Gastrocnemius medialis (tissue), 4 donors: ENCODE measurements at places on chromosomes 12 and 14.

DNA sequence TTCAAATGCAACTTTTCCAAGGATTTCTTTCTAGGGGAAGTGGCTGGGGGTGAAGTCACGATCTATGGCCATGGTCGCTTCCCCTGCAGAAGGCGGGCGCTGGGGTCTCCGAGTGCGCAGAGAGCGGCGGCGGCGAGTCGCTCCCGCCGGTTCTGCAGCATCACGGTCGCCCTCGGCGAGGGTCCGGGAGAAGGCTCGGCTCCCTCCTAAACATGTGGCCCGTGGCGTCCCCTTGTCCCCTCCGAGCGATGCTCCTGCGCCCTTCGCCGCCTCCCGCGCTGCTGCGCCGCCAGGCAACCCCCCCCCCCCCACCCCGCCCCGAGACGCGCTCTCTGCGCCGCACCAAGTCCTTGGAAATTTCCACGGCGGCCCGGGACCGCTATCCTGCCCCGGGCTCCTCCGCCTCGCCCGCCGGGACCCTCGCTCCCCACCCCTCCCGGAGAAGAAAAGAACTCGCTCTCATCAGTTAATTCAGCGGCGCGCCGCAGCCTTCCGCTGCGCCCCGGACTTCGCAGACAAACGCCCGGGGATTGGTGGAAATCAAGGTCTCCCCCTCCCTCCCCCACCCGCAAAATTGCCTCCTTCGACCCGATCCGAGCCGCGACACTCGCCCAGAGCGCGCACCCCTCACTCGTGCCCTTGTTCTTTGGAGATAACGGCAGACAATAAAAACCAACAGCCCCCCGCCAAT lies at the start of gene ST8SIA1:
TSS of gene ST8SIA1 (minus strand) at position 298 of the 691 bp plus-strand sequence. CDS start 475 bp downstream, outside the sequence.
- peak within 1 kb of the TSS; percentile 61 for H3K4me3 ChIP-seq
- DNase-seq, result no peak

GRCh38 chr14:73712071-73712506 lies 2.1 kb downstream of the PNMA1 start:
- H3K4me3 ChIP-seq, result peak overlapping the region; percentile 81
- peaks cover 16% of the 10 kb centered on the region for H3K4me1 ChIP-seq
- no peak for DNase-seq
- no peaks in the 10 kb centered on the region for H3K27me3 ChIP-seq

DNA sequence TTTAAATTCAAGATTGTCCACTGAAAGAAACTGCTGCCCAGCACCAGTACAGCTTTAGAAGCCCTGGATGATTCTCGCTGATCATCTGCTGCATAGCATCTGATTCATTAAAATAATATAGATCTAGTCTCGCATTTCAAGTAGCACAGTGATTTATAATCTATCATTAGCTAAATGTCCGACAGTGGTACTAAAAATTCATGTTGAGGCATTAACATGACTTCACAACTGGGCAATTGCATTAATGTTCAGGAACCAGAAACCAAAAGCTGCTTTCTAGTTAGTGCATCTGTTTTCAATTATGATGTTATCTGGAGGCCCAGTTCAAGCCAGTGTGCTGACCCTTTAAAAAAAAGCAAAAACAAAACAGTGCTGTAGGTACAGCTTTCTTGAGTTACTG lies 1987.2 kb upstream of the SEL1L start:
- DNase-seq, result no peak
- H3K4me3 ChIP-seq, result no peak overlapping the region
- H3K27me3 ChIP-seq, result no peaks in the 10 kb centered on the region

GRCh38 chr12:4216187-4216927 lies 57.2 kb upstream of the CCND2 start:
- H3K36me3 ChIP-seq, result no peaks in the 10 kb centered on the region
- no peaks in the 10 kb centered on the region for H3K4me1 ChIP-seq
- no peak for DNase-seq
- no peak overlapping the region for H3K27ac ChIP-seq
- no peaks in the 10 kb centered on the region for H3K27me3 ChIP-seq
- no peak overlapping the region for H3K4me3 ChIP-seq

DNA sequence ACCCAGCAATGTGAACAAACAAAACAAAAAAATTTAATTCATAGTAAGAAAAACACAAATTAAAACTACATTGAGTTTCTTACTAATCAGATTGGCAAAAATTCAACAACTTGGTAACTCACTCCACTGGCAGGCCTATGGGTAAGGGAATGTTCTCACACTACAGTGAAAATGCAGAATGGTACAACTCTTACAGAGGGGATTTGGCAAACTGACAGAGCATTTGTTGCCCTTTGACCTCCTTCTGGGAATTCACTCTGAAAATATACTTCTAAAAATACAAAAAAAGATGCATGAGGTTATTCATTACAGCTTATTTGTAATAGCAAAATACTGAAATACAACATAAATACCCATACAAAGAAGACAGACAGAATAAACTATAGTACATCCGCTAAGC lies 32.8 kb downstream of the ABCD2 start:
- no peaks in the 10 kb centered on the region for H3K4me1 ChIP-seq
- H3K36me3 ChIP-seq, result no peaks in the 10 kb centered on the region
- DNase-seq, result no peak
- H3K27ac ChIP-seq, result no peak overlapping the region
